ENCODE measurements at places on chromosomes 6 and 20.

DNA sequence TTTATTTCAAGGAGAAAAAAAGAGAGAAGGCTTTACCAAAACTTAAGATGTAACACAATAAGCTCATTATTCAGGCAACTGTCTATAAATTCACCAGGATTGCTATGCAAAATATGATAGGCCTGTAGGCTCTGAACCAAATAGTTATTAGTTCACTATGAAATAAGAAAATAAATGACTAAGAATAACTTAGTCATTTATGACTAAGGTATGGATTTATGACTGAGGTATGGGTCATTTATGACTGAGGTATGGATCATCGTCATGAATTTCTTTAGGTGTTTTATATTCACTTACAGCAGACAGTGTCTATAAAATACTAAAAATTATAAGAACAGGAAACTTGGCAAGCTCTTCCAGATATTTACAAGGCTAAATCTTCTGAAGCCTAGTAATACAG is 52.1 kb upstream of the SNX9 start:
- DNase-seq: no peak

DNA sequence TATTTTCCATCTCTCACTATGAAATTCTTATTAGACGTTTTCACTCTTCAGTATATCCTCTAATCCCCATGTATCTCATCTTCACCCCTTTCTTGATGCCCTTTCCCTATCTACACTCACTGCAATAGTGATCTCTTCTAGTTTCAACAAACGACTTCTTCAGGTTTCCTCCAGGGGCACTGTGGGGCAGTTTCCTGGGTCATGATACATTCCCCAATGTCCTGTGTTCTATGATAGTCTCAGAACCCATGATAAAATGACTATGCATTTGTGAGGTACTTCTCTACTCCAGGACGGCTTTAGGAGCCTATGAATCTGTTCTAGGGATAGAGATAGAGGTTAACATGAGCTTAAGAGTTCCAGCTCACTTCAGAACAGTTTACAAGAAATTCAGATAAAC is 183.3 kb downstream of the FOXC1 start:
- DNase-seq: no peak

GRCh38 chr20:44176833-44177534 is 10.0 kb downstream of the JPH2 start:
- no peak for DNase-seq

GRCh38 chr20:43979576-43980105 is 65.0 kb downstream of the TOX2 start:
- no peak for DNase-seq

GRCh38 chr20:3449319-3449718 is 21.5 kb upstream of the ATRN start:
- DNase-seq: no peak

DNA sequence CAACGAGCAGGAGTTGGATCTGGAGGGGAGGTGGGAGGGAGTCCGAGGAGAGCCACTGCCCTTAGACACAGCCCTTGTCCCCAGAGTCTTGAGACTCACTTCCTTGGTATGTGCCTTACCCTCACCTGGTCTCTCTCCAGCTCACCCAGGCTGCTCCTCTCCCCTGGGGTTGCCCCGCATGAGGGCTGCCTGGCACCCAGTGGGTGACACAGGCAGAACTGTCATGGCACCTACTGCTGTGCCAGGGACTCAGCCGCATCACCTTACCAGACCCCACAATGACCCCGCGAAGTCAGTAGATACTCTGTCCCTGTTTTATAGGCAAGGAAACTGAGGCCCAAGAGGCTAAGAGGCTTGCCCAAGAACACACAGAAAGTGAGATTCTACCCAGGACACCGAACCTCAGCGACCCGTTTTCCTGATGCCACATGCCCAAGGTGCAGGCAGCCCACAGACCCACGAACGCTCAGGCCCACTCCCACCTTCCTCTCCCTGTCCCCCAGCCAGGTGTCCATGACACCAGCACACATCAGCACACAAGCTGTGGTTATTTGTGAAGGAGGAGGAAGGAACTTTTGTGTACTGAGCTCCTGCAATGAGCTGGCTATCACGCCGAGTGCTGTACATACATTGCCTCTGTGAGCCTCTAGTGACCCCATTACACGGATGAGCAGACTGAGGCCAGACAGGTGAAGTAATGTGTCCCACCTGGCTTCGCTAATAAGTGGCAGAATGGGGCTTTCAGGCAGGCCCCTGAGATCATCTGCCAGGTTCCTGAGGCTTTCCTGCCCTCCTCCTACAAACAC is 168.1 kb downstream of the GRM4 start:
- DNase-seq: no peak

- DNase-seq: no peak
These were observed 154.5 kb downstream of the LPA start for GRCh38 chr6:160509610-160510009.

DNA sequence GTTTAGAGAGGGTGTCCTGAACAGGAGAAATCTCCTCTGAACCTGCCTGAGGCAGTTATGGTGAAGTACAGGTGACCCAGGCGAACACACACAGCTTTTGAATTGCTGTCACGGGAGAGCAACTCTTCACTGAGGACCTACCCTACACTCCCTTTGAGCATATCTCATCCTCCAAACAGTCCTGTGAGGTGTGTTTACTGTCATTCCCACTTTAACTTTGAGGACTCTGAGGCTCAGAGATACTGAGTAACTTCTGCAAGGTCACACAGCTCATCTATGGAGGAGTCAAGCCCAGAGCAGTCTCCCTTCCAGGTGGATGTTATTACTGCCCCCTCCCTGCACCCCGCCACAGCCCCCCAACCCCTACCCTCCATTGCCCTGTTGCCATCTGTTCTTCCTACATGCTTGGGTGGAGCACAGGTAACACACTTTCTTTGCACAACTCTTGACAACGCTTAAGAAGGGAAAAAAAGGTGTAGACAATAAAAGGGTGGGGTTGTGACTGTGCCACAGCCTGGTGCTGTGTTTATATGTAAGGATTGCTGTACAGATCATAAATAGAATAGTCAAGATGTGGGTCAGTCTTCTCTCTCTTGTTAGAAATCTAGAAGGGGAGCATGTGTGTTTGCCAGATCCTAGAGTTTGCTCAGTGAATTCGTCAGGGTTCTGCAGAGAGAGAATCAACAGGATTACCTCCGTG is 4.3 kb upstream of the TRAF3IP2 start:
- DNase-seq: no peak

- DNase-seq: no peak
These were observed 39.0 kb upstream of the SUPT3H start for GRCh38 chr6:45416700-45417099.

DNA sequence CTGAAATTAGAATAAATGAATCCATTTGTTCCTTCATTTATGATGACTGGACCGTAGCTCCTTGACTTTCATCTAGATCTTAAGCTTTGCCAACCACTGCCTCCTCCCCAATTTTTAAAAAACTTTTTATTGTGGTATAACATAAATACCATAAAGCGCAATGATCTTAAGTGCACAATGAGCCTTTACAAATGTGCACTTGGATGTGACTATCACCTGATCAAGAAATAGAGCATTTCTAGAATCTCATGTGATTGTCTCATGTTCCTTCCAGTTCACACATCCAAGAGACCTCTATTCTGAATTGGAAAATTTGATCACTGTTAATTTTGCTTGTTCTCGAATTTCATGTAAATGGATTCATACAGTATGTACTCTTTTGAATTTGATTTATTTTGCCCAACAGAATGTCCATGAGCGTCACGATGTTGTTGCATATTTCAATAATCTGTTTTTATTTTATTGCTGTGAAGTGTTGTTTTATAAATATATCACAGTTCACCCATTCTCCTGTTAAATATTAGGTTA is 442.2 kb downstream of the CDKAL1 start:
- no peak for DNase-seq

- no peak for DNase-seq
These were observed 82.7 kb upstream of the DUSP22 start for GRCh38 chr6:209432-210103.

- no peak for DNase-seq
These were observed 184.3 kb upstream of the OLIG3 start for GRCh38 chr6:137678451-137678850.

DNA sequence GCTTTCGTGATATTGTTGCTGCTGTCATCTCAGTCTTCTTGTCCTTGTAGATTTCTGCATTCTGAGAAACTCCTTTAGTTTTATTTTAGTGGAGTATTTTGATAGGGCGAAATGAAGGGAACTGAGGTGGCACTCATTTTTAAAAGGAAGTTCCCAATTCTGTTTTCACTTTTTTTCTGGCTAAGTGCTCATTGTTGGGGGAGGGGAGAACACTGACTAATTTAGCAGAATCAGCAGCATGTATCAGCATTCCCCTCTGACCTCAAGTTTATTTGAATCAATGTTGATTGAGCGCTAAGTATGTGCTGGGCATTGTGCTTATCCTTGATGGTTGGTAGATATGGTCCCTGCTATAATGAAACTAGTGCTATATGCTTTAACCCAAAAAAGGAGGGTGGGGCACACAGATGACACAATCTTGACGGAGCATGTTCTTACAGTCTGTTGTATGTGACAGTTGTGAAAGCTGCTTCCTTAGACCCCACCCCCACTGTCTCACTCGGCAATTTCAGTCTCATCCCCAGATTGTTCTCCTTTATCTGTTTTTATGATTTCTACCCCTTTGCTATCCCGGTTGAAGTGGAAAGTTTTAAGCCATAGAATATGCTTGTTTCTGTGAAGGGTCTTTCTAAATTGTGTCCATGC is 262.4 kb downstream of the SOX4 start:
- DNase-seq: no peak

GRCh38 chr6:44498436-44498835 is 110.9 kb downstream of the CDC5L start:
- no peak for DNase-seq

GRCh38 chr6:132865829-132866228 is 51.5 kb downstream of the RPS12 start:
- no peak for DNase-seq

DNA sequence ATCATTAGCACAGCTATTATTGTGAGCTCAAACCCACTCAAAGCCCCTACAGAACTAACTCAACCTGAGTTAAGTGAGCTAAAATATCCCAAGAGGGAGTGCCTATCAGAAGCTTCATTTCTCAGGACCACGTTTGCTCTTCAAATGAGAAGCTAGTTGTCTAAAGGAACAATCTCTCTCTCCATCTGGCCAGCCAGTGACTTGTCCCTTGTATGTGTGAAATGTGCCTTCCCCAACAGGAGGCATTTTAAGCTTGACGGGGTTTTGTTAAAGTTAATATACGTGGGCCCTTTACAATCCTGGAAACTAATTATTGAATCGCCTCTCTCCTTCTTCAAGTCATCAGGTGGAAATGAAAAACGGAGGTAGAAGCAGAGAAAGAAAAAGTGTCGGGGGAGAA is 62.0 kb downstream of the TRERF1 start:
- DNase-seq: no peak

DNA sequence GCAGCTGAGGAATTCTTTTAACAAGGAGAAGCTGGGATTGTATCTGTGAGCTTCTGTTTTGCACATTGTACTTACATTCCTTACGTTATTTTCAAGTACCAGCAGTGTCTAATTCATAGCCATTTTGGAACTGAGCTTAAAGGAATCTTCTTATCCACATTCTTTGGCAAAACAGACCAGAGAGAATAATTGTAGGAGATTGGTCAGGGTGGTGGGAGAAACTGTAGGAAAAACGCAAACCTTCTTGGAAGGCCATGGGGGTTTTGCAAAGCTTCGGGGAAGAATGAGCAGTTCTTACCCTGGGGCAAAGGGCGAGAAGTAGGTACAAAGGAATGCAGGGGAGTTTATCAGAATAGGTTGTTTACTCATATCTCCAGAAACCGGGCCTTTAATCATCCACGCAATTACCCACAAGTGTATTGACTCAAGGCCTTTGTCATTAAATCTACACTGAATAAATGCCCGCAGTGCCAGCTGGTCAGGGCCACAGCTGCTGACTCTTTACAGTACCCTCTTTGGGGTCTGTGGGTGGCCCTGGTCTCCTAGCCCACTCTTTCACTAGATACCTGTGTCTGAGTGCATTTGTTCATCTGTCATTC is 39.6 kb upstream of the SPTLC3 start:
- DNase-seq: no peak

- no peak for DNase-seq
These were observed 385.2 kb downstream of the KIF16B start for GRCh38 chr20:16187956-16188616.

- no peak for DNase-seq
These were observed 22.1 kb upstream of the SNTA1 start for GRCh38 chr20:33465481-33466302.

DNA sequence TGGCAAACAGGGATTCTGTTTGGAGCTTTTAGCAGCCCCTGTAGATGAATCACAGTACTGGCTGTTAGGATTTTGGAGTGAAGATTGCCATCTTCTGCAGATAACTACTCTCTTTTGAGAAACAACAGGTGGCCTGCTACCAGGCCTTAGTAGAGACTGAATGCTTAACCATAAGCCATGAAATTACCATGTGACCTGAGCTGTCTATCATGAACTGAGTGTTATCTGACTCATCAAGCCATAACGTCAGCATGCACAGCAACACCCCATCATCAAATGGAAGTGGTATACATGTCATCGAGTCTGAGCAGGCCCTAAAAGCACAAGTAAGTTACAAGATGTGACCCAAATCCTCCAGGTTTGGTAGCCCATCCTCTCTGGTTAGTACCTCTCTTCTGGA is 132.6 kb downstream of the GPR63 start:
- DNase-seq: no peak

- DNase-seq: no peak
These were observed 395.8 kb upstream of the MARCKS start for GRCh38 chr6:113461153-113461932.

GRCh38 chr6:39464067-39464466 is 141.6 kb upstream of the KCNK16 start:
- DNase-seq: no peak

DNA sequence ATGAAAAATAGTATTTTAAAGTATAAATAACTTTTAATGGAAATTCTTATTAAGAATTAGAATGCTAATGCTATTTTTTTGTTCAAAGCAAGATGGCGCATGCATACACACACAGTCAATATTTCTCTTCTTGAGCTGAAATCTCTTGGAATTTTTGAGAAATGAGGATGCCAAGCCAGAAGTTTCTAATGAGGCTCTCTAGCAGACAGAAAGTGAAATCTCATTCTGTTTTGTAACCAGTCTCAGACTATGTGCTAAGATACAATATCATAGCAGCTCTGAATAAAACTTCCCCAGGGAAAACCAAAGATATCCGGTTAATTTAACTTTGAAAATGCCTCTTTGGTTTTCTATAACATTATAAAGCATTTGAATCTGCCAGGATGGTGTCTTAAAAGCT is 97.2 kb upstream of the HDAC2 start:
- DNase-seq: no peak

GRCh38 chr6:89993411-89993810 is 99.1 kb downstream of the GJA10 start:
- no peak for DNase-seq
